ENCODE measurements at places on chromosomes 4 and X.

- DNase-seq = no peak
These were observed 461.0 kb upstream of the GALNT7 start for GRCh38 chr4:172707622-172708021.

DNA sequence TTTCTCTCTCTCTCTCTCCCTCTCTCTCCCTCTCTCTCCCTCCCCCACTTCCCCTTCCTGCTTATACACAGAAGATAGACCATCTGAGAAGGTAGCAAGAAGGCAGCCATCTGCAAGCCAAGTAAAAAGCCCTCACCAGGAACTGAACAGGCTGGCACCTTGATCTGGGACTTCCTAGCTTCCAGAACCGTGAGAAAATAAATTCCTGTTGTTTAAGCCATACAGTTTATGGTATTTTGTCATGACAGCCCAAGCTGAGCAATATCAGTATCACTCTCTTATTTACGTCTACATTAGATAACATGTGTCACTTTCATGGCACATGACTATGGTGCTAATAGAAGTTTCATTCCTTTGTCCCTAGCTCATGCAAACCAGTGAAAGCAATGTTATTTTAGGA, 581.1 kb downstream of the INPP4B start:
- DNase-seq = no peak

DNA sequence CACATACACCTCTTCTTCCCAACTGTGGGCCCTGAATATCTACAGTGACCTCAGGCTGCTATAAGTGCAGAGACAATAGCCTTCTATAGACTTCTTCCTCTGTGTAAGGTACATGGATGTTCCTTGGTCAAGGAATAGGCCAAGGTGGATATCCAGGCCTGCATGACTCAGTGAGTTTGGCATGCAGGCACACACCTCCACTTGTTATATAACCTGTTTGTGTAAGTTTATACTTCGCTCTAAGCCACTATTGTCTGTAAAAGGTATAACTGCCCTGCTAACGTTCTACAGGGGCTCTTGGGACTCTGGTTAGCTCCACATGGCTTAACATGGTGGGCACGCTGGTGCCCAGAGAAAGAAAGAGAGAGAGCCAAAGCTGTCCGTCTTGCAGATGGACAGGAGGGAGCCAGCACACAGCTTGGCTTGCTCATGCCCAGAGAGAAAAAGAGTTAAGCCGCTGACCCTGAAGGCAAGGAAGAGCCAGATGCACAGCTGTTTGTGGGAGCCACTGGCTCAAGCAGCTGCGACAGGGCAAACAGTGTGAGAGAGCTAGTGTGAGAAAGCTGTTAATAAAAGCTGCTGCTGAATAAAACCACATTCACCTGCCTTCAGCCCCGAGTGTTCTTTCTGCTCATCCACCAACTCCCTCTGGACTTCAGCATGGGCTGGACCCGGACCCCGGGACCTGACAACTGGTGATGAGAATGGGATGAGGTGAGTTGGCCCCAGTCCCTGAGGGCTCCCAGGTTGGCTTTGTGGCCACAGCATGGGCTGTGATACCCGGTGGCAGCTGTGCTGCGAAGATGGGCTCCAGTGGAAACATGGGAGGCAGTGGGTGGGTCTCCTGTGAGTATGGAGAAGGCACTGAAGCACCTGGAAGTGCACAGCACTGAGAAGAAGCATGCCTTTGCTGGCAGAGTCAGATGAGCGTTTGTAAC, 44.5 kb upstream of the ZBTB33 start:
- no peak for DNase-seq

DNA sequence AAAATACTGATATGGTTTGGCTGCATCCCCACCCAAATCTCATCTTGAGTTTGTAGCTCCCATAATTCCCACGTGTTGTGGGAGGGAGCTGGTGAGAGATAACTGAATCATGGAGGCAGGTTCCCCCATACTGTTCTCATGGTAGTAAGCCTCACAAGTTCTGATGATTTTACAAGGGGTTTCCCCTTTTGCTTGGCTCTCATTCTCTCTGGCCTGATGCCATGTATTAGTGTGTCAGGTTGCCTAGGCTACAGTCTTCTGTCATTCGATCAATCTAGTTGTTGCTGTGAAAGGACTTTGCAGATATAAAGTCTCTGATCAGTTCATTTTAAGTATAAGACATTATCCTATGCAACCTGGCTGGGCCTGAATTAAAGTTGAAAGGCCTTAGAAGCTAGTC, 209.3 kb upstream of the MAOA start:
- DNase-seq = no peak

DNA sequence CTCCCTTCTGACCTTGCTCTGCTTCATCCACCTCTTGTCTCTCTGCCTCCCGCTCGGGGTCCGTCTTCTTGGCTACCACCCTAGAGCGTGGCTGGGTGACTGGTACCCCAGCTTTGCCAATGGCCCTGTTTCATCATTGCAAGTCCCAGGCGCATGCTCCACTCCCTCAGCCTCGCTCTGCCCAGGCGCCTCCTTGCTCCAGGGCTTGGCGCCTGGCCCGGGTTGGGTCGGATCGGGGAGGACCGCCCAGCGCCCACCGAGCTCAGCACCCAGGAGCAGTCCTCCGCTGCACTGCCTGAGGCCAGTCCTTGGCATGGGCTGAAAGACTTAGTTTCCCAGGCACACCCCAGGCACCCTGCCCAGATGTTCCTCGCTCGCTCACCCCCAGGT, 577 bp downstream of the BGN start:
- no peak for DNase-seq

DNA sequence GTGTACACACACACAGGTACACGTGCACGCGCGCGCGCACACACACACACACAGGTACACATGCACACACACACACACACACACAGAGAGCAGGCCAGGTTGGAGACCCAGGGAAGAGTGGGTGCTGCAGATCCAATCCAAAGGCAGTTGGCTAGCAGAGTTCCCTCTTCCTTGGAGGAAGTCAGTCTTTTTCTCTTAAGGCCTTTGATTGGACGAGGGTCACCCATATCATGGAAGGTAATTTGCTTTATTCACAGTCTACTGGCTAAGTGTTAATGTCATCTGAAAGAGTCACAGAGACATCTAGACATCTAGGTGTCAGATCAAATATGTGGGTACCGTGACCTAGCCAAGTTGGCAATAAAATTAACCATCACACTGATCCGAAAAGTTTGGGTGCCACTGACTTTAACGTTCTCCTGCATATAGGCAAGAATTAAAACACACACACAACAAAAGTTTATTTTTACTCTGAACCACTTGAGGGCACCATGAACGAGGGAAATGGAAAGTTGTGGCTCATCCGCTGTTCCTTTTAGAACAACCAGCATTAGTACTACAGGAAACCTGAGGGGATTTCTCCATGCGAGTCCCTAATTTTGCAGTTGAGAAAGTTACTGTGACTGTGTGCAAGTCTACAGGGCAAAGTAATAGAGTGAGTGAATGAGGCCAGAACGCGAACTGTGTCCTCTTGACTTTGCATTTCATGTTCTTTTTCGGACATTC, 66.0 kb upstream of the STOX2 start:
- DNase-seq = no peak

Measured in heart left ventricle (tissue), 16 donors.